ENCODE measurements at places on chromosomes 13 and 19. TPM values are rescaled to one million over a fixed set of nuclear protein-coding genes. Genes with fewer than 3 reads are reported as not detected.

DNA sequence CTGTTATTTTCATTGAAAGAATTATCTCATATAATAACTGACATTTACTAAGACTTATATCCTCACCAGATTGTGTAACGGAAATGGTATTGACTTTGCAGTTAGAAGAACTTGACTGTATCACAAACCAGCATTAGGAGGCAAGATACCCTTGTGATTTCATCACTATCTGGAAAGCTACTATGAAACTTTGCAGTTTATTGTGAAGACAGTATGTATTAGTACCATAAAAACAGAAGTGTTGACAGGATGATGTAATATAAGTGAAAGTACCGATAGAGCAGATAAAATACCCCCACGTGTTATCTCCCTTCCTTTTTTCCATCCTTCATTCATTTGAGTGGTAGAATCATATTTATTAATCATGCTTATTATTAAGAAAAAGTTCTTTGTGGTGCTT is 365.7 kb upstream of the KLHL1 start:
- H3K4me1 ChIP-seq = no peaks in the 10 kb centered on the region
- no peak overlapping the region for H3K27ac ChIP-seq
- DNase-seq = no peak
- no peak overlapping the region for H3K4me3 ChIP-seq
- no peaks in the 10 kb centered on the region for H3K36me3 ChIP-seq

- DNase-seq = no peak
- H3K4me3 ChIP-seq = no peak overlapping the region
- H3K27ac ChIP-seq = no peak overlapping the region
- H3K36me3 ChIP-seq = no peaks in the 10 kb centered on the region
- no peaks in the 10 kb centered on the region for H3K4me1 ChIP-seq
These were observed 62.2 kb downstream of the ERCC5 start for GRCh38 chr13:102907886-102908515.

- no peaks in the 10 kb centered on the region for H3K36me3 ChIP-seq
- H3K27ac ChIP-seq = no peak overlapping the region
- no peaks in the 10 kb centered on the region for H3K27me3 ChIP-seq
These were observed 12.9 kb downstream of the STARD13 start for GRCh38 chr13:33272531-33273124.

GRCh38 chr13:91154558-91155353 is 192.7 kb upstream of the MIR17HG start:
- no peaks in the 10 kb centered on the region for H3K4me1 ChIP-seq
- no peaks in the 10 kb centered on the region for H3K36me3 ChIP-seq
- H3K27me3 ChIP-seq = peaks cover 3% of the 10 kb centered on the region
- no peak overlapping the region for H3K27ac ChIP-seq

GRCh38 chr13:33870046-33870668 is 52.2 kb downstream of the RFC3 start:
- H3K27me3 ChIP-seq = no peaks in the 10 kb centered on the region
- no peaks in the 10 kb centered on the region for H3K4me1 ChIP-seq
- no peak overlapping the region for H3K4me3 ChIP-seq
- H3K36me3 ChIP-seq = no peaks in the 10 kb centered on the region
- no peak for DNase-seq

DNA sequence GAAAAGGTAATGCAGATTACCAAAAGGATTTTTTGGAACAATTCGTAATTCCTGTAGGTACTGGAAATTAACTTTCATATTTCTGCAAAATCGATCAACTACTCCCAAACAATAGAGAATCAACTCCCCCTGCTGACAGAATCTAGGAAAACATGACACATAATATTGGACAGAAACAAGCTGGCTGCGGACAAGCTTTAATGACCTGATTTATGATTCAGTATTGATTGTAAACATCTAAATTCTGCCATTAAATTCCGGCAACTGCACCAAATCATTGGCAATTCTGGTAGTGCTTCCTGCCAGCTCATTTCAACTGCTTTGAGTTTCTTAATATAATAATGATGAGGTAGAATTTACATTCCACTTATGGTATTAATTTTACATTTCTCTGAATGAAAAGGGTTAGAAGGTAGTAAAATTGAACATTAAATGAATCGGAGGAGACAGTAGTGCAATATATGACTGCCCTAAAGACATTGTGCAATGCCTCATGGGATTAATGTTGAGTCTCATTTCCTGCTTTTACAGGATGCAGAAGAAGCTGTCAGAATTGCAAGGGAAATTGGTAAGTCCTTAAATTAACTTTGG is 146.5 kb downstream of the PCCA start:
- H3K4me1 ChIP-seq = peaks cover 4% of the 10 kb centered on the region
- H3K36me3 ChIP-seq = no peaks in the 10 kb centered on the region
- no peak overlapping the region for H3K4me3 ChIP-seq
- DNase-seq = no peak
- no peaks in the 10 kb centered on the region for H3K27me3 ChIP-seq

DNA sequence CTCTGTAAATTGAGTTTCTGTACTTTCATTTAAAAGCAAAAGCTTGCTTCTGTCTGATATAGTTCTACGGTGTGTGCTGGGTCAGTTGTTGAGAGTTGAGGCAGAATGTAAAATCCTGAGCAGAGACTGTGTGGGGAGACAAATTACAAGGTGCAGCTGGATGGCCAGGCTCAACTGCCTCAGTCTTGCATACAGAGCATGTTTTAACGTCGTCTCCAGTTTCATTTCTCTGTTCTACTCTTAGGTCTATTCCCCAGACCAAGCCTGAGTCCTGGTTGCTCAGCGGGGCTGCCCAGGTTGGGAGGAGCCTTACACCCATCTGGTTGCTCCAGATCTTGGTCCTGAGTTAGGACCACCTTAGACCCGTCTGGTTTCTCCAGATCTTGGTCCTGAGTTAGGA is 54.4 kb upstream of the MEDAG start:
- H3K4me3 ChIP-seq = no peak overlapping the region
- H3K27ac ChIP-seq = no peak overlapping the region
- H3K36me3 ChIP-seq = no peaks in the 10 kb centered on the region
- H3K27me3 ChIP-seq = no peaks in the 10 kb centered on the region
- H3K4me1 ChIP-seq = peaks cover 8% of the 10 kb centered on the region

DNA sequence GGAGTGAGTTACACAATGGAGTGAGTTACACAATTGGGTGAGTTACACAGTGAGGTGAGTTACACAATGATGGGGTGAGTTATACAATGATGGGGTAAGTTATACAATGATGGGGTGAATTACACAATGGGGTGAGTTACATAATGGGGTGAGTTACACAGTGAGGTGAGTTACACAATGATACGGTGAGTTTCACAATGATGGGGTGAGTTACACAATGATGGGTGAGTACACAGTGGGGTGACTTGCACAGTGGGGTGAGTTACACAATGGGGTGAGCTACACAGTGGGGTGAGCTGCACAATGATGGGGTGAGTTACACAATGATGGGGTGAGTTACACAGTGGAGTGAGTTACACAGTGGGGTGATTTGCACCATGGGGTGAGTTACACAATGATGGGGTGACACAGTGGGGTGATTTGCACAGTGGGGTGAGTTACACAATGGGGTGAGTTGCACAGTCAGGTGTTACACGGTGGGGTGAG is 52.5 kb upstream of the GAS6 start:
- no peak overlapping the region for H3K4me3 ChIP-seq
- no peak for DNase-seq
- no peaks in the 10 kb centered on the region for H3K36me3 ChIP-seq
- H3K27ac ChIP-seq = no peak overlapping the region
- H3K4me1 ChIP-seq = no peaks in the 10 kb centered on the region
- peaks cover 13% of the 10 kb centered on the region for H3K27me3 ChIP-seq

DNA sequence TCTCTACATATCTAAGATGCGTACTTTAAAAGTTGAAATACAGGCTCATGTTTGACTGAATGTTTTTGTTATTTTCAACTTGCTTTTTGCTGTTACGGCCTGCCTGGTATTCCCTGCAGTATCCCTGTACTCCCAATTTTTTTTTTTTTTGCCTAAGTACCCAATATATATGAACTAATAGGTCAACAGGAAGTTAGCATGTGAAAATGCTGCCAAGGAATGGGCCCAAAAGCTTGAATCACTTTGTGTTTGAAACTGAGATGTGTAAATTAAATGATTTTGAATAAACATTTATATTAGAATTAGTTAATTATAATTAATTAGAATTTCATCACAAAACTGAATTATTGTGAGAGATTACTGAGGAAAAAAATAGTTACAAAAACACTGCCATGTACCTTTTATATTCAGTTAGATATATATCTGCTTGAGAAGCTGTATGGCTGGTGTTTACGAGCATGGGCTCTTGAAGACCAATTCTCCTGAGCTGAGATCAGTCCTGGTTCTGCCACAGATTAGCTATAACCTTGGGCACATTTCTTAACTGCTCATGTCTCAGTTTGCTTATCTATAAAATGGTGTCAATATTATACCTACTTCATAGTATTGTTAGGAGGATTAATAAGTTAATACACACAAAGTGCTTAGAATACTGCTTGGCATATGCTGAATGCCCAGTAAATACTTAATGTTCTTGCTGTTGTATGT is 16.0 kb downstream of the TDRD3 start:
- H3K36me3 ChIP-seq = no peaks in the 10 kb centered on the region
- no peak overlapping the region for H3K27ac ChIP-seq
- peaks cover 10% of the 10 kb centered on the region for H3K4me1 ChIP-seq
- no peaks in the 10 kb centered on the region for H3K27me3 ChIP-seq
- DNase-seq = no peak

DNA sequence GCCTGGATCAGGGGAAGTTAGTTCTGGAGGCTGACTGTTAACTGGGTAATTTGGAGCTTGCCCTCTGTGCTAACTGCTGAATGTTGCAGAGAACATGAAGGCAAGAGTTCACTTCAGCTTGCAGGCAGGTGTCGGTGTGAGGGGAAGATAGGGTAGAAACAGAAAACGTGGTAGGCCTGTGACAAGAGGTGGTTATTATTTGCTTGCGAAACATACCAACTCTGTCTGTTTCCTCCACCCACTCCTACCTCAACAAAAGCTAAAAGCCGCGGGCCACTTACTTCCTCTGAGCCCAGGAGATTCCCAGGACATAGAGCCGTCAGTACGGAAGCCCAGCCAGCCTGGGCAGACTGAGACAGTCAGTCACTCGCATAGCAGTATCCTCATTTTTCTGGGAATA is 119.2 kb upstream of the ABCC4 start:
- H3K27ac ChIP-seq = no peak overlapping the region
- H3K4me3 ChIP-seq = no peak overlapping the region
- no peaks in the 10 kb centered on the region for H3K4me1 ChIP-seq
- DNase-seq = no peak
- H3K27me3 ChIP-seq = peaks cover 4% of the 10 kb centered on the region

DNA sequence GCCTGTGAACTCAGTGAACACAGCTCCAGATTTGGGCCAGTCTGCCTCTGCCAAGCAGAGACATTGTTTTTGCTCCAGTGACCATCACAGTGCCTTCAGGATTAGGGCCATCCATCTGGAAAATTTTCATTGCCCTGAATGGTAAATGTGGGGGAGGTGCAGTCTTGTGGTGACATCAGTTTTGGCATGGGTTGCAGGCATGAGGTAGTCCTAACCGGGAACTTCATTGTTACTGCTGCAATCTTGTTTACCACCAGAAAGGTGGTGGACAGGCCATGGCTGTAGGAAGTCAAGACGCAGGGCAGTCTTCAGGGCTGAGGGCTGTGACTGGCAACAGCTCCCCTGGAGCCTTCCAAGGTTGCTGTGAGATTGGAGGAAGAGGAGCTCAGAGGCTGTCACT is 55.2 kb downstream of the SPATA13 start:
- DNase-seq = no peak
- H3K4me1 ChIP-seq = peaks cover 10% of the 10 kb centered on the region
- no peaks in the 10 kb centered on the region for H3K27me3 ChIP-seq
- no peaks in the 10 kb centered on the region for H3K36me3 ChIP-seq

GRCh38 chr13:97851269-97851668 is 102.2 kb upstream of the IPO5 start:
- no peak overlapping the region for H3K4me3 ChIP-seq
- H3K27ac ChIP-seq = no peak overlapping the region
- H3K36me3 ChIP-seq = no peaks in the 10 kb centered on the region
- H3K4me1 ChIP-seq = no peaks in the 10 kb centered on the region
- no peak for DNase-seq

GRCh38 chr13:112995395-112996191 is 26.6 kb downstream of the MCF2L start:
- DNase-seq = no peak
- H3K36me3 ChIP-seq = no peaks in the 10 kb centered on the region
- no peak overlapping the region for H3K27ac ChIP-seq
- H3K27me3 ChIP-seq = no peaks in the 10 kb centered on the region
- H3K4me3 ChIP-seq = no peak overlapping the region

Gene PLEKHG2
- total RNA-seq = 80.6 TPM

Gene CAMSAP3
- 0.25 TPM for total RNA-seq

Gene LRRC25
- 0.82 TPM for total RNA-seq

Gene ZNF415
- total RNA-seq = 1.7 TPM

Gene ZNF708
- 16.4 TPM for total RNA-seq

Gene DDA1
- 41.4 TPM for total RNA-seq

Gene COX6B2
- total RNA-seq = not detected

Gene DMKN
- not detected for total RNA-seq

Gene CYP4F8
- total RNA-seq = not detected
